ENCODE measurements at places on chromosomes 5 and 9.

- DNase-seq = no peak
Measured at GRCh38 chr9:93288891-93289883, 105.2 kb downstream of the WNK2 start.

DNA sequence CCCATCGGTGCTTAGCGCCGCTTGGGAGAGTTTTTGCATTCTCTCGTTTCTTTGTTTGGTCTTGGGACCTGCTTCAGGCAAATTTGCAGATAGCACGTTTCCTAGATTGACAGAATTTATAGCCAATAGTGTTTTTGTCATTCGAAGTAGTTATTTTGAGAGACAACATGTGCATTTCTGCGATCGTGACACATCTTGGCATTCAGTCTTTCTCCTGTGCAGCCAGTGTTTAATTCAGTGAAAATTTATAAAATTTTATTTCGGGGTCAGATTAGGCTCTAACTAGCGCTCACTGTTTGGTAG is 830 bp downstream of the PRRC1 start:
- DNase-seq = no peak

- no peak for DNase-seq
Measured at GRCh38 chr5:1963358-1963757, 80.6 kb upstream of the IRX4 start.

DNA sequence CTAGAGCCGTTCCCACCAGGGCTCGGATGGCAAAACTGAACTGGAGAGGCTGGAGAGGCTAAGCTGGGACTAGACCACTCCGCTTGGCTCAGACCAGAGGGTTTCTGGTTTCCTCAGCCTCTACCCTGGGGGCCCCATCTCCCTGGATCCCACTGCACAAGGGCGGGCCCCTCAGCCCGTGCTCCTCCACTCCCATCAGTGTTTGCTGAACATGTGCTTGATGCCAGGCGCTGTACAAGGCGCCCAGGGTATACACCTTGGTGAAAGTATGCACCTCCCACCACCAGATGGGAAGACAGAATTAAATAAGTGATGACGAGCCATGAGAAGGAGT is 18.0 kb downstream of the GPX3 start:
- no peak for DNase-seq

DNA sequence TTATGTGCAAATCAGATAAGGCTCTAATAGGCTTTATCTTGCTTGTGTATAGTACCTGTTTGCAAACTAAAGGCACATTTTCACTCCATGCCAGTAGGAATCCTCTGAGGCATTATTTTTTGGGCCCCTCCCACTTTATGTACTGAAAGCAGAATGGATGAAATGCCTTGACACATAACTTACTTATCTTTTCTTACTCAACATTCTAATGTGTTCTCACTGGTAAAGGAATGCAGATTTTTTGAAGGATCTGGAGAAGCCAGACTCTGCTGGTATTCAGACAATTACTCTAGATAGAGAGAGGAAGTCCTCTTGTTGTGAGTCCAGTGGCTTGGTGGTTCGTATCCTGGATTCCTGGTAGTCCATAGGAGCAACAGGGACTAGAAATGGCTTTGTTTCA is 336.7 kb downstream of the CCDC171 start:
- no peak for DNase-seq

GRCh38 chr9:83572524-83572923 is 34.3 kb upstream of the FRMD3 start:
- no peak for DNase-seq

DNA sequence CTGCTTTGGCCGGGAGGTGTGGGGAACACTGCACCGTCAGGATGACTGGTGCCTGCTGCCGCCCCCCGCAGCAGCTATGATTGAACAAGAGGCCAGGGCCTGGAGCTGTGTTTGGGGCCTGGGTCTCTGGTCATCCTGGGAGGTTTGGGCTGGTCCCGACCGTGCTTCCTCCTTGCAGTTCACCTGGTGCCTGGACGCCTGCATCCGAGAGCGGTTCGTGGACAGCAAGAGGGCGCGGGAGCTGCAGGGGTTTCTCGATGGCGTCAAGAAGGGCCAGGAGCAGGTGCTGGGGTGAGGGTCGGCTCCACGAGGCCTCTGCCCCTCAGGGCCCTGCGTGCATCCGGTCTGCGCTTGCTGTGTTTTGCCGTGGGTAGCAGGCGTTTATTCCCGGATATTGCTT is 8.9 kb downstream of the NELFB start:
- DNase-seq = no peak

DNA sequence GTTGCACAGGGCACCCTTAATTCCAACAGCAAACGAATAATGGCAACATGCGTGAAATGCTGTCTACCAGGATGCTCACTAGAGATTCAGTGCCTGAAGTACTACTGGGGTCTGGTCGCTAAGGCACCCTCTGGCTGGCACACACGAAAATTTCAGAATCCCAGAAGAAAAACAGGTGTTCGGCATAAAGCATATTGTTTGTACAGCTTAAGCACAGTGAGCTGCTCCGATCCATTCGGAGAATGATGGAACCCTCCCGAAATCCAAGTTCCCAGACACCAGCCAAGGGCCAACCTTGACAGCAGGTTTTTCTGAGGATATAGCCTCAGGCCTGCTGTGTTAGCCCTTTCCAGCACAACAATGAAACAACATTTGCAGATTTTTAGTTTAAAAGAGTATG is 61.4 kb upstream of the ALDH1B1 start:
- DNase-seq = no peak

GRCh38 chr5:179333796-179334761 is 11.2 kb downstream of the ADAMTS2 start:
- DNase-seq = no peak

DNA sequence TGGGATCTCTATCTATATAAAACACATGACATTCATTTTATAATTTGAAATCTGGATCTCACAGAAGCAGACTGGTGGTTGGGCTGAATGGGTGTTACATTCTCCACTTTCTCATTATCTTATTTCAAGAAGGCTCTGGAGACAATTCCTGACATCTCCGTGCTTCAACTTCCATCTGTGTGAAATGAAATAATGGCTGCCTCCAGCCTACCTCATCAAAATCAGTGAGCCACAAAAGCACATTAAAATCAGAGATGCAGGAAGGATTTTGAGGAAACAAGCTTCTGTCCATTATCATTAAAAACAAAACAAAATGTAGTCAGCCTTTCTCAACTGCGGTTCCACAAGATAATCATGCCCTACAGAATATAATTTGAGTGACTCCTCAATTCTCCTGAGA is 958.3 kb upstream of the DMAC1 start:
- no peak for DNase-seq

GRCh38 chr5:56305001-56305950 is 72.1 kb upstream of the ANKRD55 start:
- no peak for DNase-seq

All from NCI-H1092 (cell line).